ENCODE measurements at places on chromosomes 4 and X. TPM values are rescaled to one million over a fixed set of nuclear protein-coding genes. Genes with fewer than 3 reads are reported as not detected.

Gene SHOX
- not detected for total RNA-seq

Gene CLCN4
- 0.77 TPM for total RNA-seq

Gene CPE
- total RNA-seq, result 1.00 TPM

Gene USO1
- 185 TPM for total RNA-seq

Gene RTL5
- total RNA-seq, result 2.2 TPM

Gene NR3C2
- total RNA-seq, result 0.55 TPM

Gene DKC1
- total RNA-seq, result 36.5 TPM

Gene PDE6B
- 0.22 TPM for total RNA-seq

Gene RHOXF2B
- not detected for total RNA-seq

Gene PPP2R2C
- 1.4 TPM for total RNA-seq

Gene SHISA3
- total RNA-seq, result 0.12 TPM

Gene CENPI
- 18.1 TPM for total RNA-seq

Gene AKAP4
- total RNA-seq, result not detected

Gene CXCL1
- 2.9 TPM for total RNA-seq

Gene ENAM
- total RNA-seq, result under 0.01 TPM

Gene POLN
- total RNA-seq, result 2.9 TPM

Gene PAGE2B
- total RNA-seq, result not detected

Gene PLAC8
- total RNA-seq, result not detected

Gene TMEM35A
- 3.8 TPM for total RNA-seq

Gene TMEM31
- total RNA-seq, result not detected

Gene PPARGC1A
- total RNA-seq, result 0.37 TPM

Gene CTSO
- total RNA-seq, result 10.8 TPM

Gene CSAG1
- not detected for total RNA-seq

Gene SMIM43
- total RNA-seq, result 0.89 TPM

Gene PUDP
- total RNA-seq, result 11.5 TPM

Gene PLA2G12A
- total RNA-seq, result 65.5 TPM

Gene DDIT4L
- total RNA-seq, result 9.2 TPM

Gene UNC5C
- total RNA-seq, result under 0.01 TPM

Gene PACRGL
- 28.4 TPM for total RNA-seq

Gene PDE5A
- 106 TPM for total RNA-seq

Gene STPG2
- not detected for total RNA-seq

Gene SLC25A53
- 8.9 TPM for total RNA-seq

Gene SPANXA1
- not detected for total RNA-seq

Gene NEUROG2
- total RNA-seq, result not detected

Gene RS1
- total RNA-seq, result not detected

Gene SPANXD
- not detected for total RNA-seq

Gene MAGEE1
- 1.6 TPM for total RNA-seq

Gene HTN3
- not detected for total RNA-seq

Gene MAGEB1
- not detected for total RNA-seq

Gene PDCL2
- not detected for total RNA-seq

Gene USP46
- total RNA-seq, result 26.9 TPM

Gene STAG2
- total RNA-seq, result 107 TPM

Gene USP26
- total RNA-seq, result not detected

Gene NDNF
- 0.55 TPM for total RNA-seq

Gene ATP7A
- total RNA-seq, result 9.7 TPM

Gene ZNF275
- total RNA-seq, result 10.2 TPM

Gene FAAH2
- not detected for total RNA-seq

Gene CXorf65
- not detected for total RNA-seq

Gene BDH2
- 39.0 TPM for total RNA-seq

Gene RASGEF1B
- 1.1 TPM for total RNA-seq

Gene IL15
- 5.0 TPM for total RNA-seq

Gene LNX1
- total RNA-seq, result 0.11 TPM

Gene RNF212
- total RNA-seq, result 2.0 TPM

Gene OR13H1
- not detected for total RNA-seq
